ENCODE measurements at places on chromosomes 6 and 20.
A peak's percentile ranks its signal among the peaks of the same experiment; 100 is the strongest.

GRCh38 chr6:138307816-138308730 lies 69.6 kb upstream of the SMIM28 start:
- DNase-seq = no peak

- no peak for DNase-seq
These were observed 96.6 kb upstream of the IRAK1BP1 start for GRCh38 chr6:78770765-78771164.

DNA sequence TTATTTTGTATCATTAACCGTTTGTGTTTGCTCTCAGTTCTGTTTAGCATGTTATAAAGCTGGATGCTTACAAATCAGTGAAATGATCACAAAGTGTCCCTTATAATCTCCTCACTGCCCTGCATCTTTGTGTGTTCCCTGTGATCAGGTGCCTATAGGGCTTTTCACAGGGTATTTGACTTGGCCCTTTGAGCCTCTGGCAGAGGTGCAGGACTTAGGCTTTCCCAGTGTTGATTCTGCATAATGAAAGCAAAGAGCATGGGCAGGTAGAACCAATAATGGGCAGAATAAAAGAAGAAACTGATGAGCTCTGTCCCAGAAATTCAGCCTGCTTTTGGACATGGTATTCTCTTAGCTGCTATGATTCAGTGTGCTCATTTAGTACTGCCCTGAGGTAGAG lies 16.9 kb upstream of the PBOV1 start:
- DNase-seq = no peak

GRCh38 chr6:111602481-111603011 lies 3.1 kb downstream of the TRAF3IP2 start:
- DNase-seq = no peak

DNA sequence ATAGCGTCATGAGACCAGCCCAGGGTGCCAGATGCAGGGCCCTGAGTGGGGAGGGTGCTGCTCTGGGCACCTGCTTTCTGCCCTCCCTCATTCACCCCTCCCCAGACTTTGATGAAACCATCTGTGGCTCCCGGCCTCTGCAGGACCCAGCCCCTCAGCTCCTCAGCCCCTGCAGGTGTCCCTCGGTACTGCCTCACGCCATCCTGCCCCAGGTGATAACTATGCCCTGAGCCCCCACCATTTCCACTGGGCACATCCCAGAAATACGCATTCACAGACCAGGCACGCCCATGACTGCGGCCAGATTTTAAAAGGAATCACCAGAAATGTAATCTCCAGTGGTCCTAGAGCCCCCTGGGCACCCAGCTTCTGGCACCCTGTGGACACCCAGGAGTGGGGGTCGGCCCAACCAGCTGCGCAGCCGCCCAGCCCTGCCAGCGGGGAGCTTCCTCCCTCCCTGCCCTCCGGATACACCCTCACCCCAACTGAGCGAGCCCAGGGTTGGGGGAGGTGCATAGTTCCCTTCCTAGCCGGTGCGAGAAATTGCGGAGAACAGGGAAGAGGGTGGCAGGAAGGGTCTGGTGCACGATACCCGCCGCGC lies 615 bp upstream of the NTSR1 start:
- DNase-seq = peak; percentile 21

DNA sequence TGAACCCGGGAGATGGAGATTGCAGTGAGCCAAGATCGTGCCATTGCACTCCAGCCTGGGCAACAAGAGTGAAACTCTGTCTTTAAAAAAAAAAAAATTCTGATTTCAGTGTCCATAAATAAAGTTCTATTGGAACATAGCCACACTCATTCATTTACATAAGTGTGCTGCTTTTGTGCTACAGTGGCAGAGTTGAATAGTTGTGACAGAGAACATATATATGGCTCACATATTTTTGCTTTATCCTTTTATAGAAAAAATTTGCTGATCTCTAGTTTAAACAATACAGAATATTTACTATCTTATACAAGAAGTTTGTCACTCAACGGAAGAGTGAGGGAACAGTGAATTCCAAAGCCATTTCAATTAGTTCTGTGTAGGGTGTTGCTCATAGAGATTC lies 18.0 kb downstream of the MCM8 start:
- no peak for DNase-seq

GRCh38 chr6:72822023-72822422 lies 200.2 kb downstream of the KCNQ5 start:
- no peak for DNase-seq

DNA sequence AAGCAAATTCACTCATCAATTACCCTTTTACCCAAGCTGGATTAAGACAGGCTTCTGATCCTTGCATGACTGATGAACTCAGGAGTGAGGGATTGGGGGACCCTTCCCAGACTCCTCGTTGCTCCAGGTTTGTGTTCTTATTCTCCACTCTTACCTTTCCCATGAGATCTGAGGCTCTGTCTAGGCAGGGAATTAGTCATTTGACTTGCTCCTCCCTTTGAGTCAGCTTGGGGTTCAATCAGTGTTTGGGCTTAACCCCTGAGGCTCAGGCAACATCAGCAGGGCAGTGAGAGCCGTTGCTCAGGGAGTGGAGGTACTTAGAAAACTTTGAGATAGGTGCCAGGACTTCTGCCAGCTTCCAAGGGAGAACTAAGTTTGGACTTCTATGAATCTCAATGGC lies 20.7 kb upstream of the TOX2 start:
- DNase-seq = no peak

DNA sequence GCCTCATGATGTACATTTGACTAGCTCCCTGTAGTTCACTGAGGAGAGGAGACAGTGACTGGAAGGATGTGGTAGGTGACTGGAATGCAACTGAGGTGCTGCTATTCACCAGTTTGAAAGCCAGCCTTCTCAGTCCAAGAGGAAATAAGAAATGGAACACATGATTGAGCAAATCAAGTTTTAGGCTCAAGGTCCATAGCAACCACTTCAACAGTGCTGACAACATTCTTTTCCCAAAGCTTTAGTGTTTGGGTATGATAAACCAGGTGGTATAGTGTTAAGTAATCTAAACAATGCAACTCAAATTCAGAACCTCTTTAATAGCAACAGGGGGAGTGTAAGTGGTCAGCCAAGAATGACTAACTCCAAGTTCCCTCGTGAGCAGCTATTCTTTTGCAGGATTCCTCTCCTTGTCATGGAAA lies 9.2 kb downstream of the ZHX3 start:
- DNase-seq = no peak

- no peak for DNase-seq
These were observed 7.2 kb downstream of the GCNT2 start for GRCh38 chr6:10528158-10528981.

DNA sequence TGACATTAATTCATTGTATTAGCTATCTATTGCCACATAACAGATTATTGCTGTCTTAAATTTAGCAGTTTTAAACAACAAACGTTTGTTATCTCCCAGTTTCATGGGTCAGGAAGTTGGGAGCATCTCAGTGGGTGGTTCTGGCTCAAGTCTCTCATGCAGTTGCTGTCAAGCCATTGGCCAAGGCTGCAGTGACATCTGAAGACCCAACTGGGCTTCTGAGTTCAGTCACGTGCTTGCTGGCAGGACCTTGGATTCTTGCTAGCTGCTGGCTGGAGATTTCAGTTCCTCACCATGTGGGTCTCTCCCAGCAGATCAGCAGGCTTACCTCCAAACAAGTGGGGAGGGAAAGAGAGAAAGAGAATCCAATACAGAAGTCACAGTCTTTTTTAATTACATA lies 152.6 kb upstream of the EXOC2 start:
- DNase-seq = no peak
